ENCODE measurements at places on chromosomes 1 and 21. TPM values are rescaled to one million over a fixed set of nuclear protein-coding genes. Genes with fewer than 3 reads are reported as not detected.

DNA sequence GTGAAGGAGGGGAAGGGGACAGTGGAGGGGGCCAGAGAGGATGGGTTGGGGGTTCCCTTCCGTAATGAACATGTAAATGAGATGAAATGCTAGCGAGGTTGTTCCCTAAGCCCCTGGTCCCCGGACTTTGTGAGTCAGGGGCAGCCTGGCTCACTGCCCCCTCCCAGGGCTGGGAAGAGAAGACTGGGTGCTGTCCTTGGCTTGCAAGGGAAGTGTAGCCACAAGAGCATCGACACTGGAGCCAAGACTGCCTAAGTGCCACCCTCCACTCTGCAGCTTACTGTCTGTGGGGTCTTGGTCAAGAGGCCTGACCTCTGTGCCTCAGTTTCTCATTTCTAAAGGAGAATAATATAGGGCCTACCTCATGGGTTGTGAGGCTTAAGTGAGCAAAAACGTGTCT is 483 bp downstream of the PEAR1 start:
- H3K27me3 ChIP-seq: peaks cover 64% of the 10 kb centered on the region
- H3K4me3 ChIP-seq: no peak overlapping the region
- peaks cover 35% of the 10 kb centered on the region for H3K4me1 ChIP-seq
- H3K27ac ChIP-seq: no peak overlapping the region
- DNase-seq: no peak

- peaks cover 18% of the 10 kb centered on the region for H3K27me3 ChIP-seq
- H3K4me3 ChIP-seq: no peak overlapping the region
- H3K27ac ChIP-seq: no peak overlapping the region
- no peaks in the 10 kb centered on the region for H3K4me1 ChIP-seq
Measured at GRCh38 chr1:116112388-116113140, 1.4 kb downstream of the MAB21L3 start.

GRCh38 chr1:3056641-3057040 is 12.4 kb upstream of the PRDM16 start:
- DNase-seq: no peak
- peaks cover 2% of the 10 kb centered on the region for H3K27me3 ChIP-seq
- H3K27ac ChIP-seq: no peak overlapping the region
- no peaks in the 10 kb centered on the region for H3K36me3 ChIP-seq
- H3K4me3 ChIP-seq: no peak overlapping the region

- DNase-seq: no peak
- H3K27ac ChIP-seq: no peak overlapping the region
- H3K36me3 ChIP-seq: no peaks in the 10 kb centered on the region
Measured at GRCh38 chr1:210467440-210468043, 138.8 kb downstream of the HHAT start.

DNA sequence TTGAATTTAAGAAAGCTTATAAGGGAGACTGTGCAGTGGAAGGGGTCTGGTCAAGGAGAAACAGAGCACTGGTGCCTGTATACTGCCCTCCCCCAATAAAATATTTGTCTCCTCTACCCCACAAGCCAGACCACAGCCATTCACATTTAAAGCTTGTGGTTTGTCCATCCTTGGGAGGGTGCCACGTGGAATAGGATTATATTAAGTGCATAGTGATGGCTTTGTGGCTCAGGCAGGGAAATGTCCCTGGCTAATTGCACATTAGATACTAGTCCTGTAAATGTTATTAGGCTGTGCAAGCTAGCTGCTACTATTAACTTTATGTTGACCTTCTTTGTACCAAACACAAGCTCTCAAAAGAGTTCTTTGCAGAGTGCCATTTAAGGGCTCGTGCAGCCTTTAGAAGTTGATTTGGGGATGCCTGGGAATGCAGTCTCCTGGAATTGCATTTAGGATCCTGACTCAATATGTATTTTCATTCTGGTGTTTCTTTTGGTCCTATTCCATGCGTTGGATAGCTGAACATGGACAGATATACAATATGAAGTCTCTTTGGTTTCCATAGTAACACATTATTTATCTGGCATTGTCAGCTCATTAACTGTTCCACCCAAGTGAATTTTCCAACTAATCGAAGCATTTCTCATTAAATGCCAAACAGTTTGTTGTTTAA is 210.6 kb downstream of the ROR1 start:
- no peak overlapping the region for H3K27ac ChIP-seq
- H3K27me3 ChIP-seq: peaks cover 2% of the 10 kb centered on the region
- no peaks in the 10 kb centered on the region for H3K4me1 ChIP-seq

Gene C8A
- total RNA-seq: not detected

- H3K4me1 ChIP-seq: no peaks in the 10 kb centered on the region
- DNase-seq: no peak
- H3K36me3 ChIP-seq: no peaks in the 10 kb centered on the region
- H3K4me3 ChIP-seq: no peak overlapping the region
- no peak overlapping the region for H3K27ac ChIP-seq
Measured at GRCh38 chr1:44499306-44499705, 94.3 kb downstream of the RNF220 start.

Gene VSIG8
- total RNA-seq: not detected

DNA sequence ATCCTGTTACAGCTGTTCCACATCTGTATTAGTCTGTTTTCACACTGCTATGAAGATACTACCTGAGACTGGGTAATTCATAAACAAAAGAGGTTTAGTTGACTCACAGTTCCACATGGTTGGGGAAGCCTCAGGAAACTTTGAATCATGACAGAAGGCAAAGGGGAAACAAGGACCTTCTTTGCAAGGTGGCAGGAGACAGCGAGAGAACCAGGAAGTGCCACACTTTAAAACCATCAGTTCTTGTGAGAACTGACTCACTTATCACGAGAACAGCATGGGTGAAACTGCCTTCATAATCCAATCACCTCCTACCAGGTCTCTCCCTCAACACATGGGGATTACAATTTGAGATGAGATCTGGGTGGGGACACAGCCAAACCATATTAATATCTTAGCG is 110.3 kb upstream of the TRABD2B start:
- no peak for DNase-seq
- peaks cover 6% of the 10 kb centered on the region for H3K27me3 ChIP-seq
- no peaks in the 10 kb centered on the region for H3K4me1 ChIP-seq
- H3K4me3 ChIP-seq: no peak overlapping the region
- H3K36me3 ChIP-seq: no peaks in the 10 kb centered on the region
- no peak overlapping the region for H3K27ac ChIP-seq

- no peak for DNase-seq
- no peak overlapping the region for H3K4me3 ChIP-seq
- H3K27me3 ChIP-seq: no peaks in the 10 kb centered on the region
Measured at GRCh38 chr1:176996456-176997090, 167.9 kb downstream of the ASTN1 start.

DNA sequence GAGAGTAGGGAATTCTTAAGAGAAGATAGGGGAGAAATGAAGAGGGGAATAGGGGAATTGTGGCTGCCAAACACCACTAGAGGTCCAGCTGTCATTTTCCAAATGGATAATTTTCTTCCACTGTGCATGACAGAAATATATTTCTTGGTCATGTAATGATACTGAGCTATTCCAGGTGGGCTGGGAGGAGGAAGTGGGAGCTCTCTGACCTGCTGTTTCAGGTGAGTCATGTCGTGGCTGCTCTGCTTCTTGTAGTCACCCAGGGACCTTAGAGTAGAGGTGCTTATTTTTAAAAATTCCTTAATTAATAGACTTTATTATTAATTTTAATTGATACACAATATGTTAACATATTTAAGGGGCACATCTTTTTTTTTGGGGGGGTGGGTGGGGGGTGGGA is 11.9 kb downstream of the PDE4B start:
- no peak overlapping the region for H3K27ac ChIP-seq
- H3K27me3 ChIP-seq: peaks cover 66% of the 10 kb centered on the region
- peaks cover 3% of the 10 kb centered on the region for H3K4me1 ChIP-seq
- no peak overlapping the region for H3K4me3 ChIP-seq

Gene CFHR2
- total RNA-seq: not detected

Gene S100A6
- 799 TPM for total RNA-seq

Measured in activated CD4-positive, alpha-beta memory T cell treated with anti-CD3 and anti-CD28 coated beads, Interleukin-2, amount 10 ng/mL, durations not matched to agents 7 days and 5 days (primary cell).